ENCODE measurements at places on chromosomes 1 and 21.

- DNase-seq: no peak
These were observed 134.2 kb downstream of the PGBD5 start for GRCh38 chr1:230291731-230292620.

- no peak for DNase-seq
These were observed 366.7 kb upstream of the PROX1 start for GRCh38 chr1:213621077-213621476.

DNA sequence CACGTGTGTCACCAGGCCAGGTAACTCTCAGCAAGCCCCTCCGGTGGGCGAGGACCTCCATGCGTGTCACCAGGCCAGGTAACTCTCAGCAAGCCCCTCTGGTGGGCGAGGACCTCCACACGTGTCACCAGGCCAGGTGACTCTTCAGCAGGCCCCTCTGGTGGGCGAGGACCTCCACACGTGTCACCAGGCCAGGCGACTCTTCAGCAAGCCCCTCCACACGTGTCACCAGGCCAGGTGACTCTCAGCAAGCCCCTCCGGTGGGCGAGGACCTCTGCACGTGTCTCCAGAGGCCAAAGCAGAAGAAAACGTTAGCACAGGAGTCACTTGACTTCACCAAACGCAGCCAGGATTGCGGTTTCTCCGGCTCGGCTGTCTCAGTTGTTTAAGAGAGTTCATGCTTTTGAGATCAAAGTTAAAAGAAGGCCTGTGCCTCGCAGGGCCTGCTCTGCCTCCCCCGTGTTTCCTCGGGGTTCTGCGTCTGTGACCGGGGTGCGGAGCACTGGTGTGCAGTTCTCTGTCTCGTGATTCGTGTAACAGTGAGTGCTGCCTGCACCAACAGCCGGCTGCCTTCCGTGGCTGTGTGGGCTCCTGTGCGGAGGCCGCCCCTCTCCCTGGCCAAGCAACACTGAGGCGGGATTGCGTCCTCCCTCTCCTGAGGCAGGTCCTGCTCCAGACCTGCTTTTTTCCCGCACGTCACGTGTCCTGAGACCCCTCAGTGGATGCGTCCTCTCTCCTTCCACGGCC lies 56.6 kb downstream of the PRKCZ start:
- DNase-seq: no peak

- no peak for DNase-seq
These were observed 18.2 kb downstream of the OR2C3 start for GRCh38 chr1:247517795-247518612.

GRCh38 chr1:246588159-246588721 lies 22.0 kb downstream of the CNST start:
- DNase-seq: no peak

GRCh38 chr1:107195476-107195875 lies 54.6 kb downstream of the NTNG1 start:
- DNase-seq: no peak

DNA sequence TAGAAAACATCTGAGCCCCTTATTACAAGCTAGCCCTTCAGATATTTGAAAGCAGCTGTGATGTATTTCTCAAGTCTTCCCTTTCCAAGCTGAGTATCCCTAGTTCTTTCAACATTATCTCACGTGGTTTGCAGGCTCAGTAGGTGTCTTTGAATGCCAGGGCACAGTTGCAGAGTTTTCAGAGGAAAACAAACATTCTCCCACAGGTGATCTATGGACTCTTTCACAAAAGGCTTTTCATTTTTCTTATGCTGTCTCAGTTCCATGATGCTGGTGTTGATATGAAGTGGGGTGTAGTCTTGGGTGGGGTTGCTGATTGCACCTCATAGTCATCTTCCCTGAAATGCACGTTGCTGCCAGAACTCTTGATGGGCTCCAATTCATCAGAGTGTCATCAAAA lies 17.3 kb downstream of the CACNA1E start:
- no peak for DNase-seq

- DNase-seq: no peak
These were observed 14.3 kb upstream of the CXADR start for GRCh38 chr21:17498586-17498985.

- no peak for DNase-seq
These were observed 136.6 kb upstream of the IVNS1ABP start for GRCh38 chr1:185453496-185454192.

DNA sequence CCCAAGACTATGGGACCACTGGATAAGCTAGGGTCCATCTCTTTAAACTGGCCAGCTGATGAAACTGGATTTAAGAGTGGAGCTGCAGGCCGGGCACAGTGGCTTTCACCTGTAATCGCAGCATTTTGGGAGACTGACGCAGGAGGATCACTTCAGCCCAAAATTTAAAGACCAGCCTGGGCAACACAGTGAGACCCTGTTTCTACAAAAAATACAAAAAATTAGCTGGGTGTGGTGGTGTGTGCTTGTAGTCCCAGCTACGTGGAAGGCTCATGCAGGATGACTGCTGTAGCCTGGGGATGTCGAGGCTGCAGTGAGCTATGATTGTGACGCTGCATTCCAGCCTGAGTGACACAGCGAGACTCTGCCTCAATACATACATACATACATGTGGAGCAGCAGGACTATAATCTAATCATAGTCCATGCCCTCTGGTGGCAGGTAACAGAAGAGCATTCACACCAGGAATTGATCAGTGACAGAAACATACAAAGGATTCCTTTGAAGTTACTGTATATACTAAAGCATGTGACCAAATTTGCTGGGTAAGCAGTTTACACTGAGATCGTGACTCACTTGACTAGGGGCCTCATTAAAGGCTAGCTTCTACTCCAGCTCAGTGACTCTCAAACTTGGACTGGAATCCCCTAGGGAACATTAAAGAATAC lies 101.5 kb upstream of the SLFNL1 start:
- DNase-seq: no peak

- DNase-seq: no peak
These were observed 111.7 kb downstream of the RHOU start for GRCh38 chr1:228846952-228847351.

- no peak for DNase-seq
These were observed 1805.9 kb downstream of the NCAM2 start for GRCh38 chr21:22804151-22804550.
